ENCODE measurements at places on chromosomes 1 and 21.

- no peak for DNase-seq
These were observed 24.1 kb downstream of the GPR3 start for GRCh38 chr1:27416387-27417111.

DNA sequence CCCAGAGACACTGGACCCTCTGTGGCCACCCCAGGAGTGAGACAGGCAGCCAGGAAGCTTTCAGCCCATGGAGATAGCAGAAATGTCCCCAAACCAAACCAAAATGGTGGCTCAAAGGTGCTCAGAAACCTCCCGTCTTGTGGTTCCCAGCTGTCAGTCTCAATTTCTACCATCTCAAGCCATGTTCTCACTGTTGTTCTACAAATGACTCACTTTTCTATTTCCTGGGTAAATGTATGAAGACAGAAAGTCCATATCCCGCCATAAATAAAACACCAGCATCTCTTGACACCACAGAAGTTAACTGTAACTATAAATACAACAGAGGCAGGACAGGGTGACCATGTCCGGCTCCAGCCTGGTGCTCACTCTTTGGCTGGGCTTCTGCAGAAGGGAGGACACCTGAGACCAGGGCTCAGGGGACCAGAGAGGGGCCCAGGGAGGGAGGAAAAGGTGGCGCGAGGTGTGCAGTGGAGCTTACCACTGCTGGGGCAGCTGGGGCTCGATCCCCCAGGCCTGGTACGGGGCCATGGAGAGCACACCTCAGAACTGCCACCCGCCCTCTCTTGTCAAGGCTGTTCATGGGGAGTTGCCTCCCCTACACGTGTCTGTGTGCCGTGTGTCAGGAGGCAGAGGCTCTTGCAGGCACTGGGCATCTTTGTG is 43.6 kb downstream of the EPHB2 start:
- no peak for DNase-seq

DNA sequence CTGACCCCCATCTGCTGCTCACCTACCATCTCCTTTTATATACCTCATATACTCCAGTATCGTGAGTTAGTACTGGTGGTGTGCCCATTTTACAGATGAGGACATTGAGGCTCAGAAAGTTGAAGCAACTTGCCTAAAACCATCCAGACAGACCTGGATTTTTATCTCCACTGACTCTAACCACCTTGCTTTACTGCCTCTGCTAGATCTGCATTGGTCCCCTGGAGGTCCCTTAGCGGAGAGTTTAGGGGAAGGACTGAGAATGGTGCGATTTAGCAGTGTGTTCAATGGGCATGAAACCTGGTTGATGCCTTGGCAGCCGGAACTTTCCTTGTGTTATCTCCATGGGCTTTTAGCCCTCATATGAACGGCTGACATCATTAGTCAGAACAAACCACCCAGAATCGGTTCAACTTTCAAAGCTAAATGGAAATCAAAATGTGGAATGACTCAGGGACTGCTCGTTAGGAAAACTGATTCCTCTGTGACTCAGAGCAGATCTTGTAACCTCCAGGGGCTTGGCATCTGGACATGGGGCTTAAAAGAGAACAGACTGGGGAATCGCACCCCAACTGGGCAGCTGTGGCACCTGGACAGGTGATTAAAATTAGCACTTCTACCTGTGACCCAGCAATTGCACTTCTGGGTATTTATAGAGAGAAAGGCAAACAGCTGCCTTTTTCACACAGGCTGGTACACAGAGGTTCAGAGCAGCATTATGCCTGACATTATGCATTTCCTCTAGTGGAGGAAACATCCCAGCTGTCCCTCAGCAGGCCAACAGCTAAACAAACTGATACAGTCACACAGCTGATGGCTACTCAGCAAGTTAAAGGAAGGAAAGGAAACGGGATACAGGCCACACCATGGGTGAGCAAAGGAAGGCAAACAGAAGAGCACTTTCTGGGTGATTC is 25.3 kb downstream of the TMEM51 start:
- DNase-seq: no peak

- no peak for DNase-seq
These were observed 7.0 kb upstream of the LIN28A start for GRCh38 chr1:26403656-26404055.

DNA sequence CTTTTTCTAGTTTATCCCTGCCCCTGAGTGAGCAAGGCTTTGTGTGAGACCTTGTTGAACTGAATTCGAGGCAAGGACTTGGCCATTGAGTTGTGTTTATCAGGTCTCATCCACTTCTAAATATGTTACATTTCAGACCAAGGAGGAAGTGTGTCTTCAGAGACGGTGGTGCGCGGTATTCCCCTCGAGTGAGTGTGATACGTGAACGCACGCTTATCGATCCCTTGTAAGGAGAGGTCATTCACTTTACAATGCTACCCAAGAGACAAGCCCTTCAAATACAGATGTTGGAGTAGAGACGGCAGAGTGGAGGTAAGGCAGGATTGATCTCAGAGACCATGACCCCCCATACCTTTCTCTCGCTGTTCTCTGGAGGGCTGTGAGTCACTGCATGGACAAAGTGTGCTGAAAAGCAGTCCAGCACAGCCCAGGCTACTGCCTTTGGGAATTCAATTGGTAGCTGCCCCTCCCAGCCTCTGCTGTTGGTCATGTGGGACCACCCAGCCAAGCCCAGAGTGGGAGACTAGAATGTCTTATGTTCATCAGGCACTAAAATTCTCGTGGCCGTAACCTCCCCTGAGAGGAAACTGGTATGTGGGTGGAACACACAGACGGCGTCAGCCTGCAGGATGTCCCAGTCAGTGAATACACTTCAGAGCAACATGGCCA is 16.3 kb upstream of the MTARC1 start:
- no peak for DNase-seq

DNA sequence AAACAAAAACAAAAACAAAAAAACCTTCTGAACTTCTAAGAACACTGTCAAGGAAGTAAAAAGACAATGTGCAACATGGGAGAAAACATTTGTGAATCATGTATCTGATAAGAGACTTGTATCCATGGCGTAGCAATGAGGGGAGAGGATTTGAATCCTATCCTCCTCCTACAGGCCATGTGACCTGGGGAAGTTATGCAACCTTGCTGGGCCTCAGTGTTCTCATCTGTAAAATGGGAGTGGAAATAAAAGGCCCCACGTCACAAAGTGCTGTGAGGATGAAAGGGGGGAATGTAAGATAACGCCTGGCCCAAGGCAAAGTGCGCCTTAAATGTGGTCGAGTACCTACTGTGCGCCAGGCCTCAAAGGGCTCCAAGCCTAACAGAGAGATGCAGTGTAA is 83.7 kb downstream of the DISP3 start:
- no peak for DNase-seq

DNA sequence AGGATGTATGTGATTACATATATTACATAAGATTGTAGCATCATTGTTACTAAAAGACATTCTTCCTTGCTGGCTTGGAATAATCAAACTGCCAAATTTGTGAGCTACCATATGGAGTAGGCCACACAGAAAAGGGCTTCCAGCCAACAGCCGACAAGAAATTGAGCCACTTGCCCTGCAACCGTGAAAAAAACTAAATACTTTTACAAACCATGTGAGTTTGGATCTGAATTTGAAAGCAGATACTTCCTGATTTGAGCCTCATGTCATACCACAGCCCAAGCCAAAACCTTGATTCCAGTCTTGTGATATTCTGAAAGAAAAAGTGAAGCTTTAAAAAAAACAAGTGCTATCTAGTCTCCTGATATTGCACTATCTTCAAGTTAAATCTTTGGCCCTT is 55.6 kb upstream of the PRMT6 start:
- DNase-seq: no peak

- no peak for DNase-seq
These were observed 7.2 kb downstream of the PRDM2 start for GRCh38 chr1:13707164-13707563.

GRCh38 chr1:48869116-48869893 is 92.6 kb upstream of the BEND5 start:
- DNase-seq: no peak

- DNase-seq: no peak
These were observed 604.8 kb upstream of the CXADR start for GRCh38 chr21:16908077-16908476.

DNA sequence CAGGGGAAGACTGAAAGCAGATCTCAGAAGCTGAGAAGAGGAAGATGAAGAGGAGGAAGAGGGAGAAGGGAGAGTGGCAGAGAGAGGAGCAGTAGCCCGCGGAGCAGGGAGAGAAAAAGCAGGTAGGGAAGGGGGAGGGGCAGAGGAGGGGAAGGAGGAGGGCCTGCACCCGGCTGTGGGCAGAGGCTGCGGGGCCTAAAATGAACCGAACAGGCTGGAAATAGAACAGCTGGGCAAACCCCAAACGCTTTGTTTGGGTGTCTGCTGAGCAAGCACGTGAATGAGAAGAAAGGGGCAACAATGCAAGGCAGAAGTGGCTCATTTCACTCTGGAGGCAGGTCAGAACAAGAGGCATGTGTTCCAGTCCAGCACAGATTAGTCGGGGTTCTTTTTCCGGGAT is 33.5 kb downstream of the KCNC4 start:
- DNase-seq: no peak

DNA sequence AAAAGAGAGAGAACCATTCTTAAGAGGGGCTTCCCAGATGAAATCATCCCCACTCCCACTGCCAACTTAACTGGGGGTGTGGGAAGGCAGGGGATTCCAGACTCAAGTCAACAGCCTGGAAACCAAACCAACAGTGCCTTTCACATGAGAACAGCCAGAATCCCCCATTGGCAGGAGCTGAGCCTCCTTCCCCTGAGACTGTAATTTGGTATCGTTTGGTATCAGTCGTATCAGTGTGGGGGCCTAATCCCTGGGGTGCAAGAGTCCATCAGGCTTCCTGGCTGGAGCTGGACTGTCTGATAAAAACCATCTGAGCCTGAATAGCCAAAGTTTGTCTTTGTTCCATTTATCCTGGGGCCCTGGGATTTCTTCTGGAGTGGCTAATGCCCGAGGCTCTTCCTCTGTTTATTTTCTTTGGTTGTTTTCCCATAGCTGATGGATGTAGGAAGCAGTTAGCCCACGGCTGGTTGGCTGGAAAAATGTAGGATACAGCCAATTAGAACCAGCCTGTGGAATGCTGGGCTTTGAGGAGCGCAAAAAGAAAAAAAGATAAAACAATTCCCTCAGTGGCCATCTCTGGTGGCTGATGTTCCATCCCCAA is 84.6 kb downstream of the LAMC2 start:
- DNase-seq: no peak

DNA sequence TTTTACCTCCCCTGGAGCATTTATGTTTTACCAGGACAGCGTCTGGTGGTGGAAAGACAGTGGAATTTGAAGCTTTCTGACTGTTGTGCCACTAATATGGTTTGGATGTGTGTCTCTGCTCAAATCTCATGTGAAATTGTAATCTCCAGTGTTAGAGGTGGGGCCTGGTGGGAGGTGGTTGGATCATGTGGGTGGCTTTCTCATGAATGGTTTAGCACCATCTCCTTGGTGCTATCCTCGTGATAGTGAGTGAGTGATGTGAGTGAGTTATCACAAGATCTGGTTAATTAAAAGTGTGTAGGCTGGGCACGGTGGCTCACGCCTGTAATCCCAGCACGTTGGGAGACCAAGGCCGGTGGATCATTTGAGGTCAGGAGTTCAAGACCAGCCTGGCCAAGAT is 23.7 kb downstream of the PHLDA3 start:
- DNase-seq: no peak

- DNase-seq: no peak
These were observed 331.6 kb upstream of the ADAMTS5 start for GRCh38 chr21:27298465-27298864.

GRCh38 chr1:115182012-115182715 is 92.9 kb upstream of the TSPAN2 start:
- DNase-seq: no peak

DNA sequence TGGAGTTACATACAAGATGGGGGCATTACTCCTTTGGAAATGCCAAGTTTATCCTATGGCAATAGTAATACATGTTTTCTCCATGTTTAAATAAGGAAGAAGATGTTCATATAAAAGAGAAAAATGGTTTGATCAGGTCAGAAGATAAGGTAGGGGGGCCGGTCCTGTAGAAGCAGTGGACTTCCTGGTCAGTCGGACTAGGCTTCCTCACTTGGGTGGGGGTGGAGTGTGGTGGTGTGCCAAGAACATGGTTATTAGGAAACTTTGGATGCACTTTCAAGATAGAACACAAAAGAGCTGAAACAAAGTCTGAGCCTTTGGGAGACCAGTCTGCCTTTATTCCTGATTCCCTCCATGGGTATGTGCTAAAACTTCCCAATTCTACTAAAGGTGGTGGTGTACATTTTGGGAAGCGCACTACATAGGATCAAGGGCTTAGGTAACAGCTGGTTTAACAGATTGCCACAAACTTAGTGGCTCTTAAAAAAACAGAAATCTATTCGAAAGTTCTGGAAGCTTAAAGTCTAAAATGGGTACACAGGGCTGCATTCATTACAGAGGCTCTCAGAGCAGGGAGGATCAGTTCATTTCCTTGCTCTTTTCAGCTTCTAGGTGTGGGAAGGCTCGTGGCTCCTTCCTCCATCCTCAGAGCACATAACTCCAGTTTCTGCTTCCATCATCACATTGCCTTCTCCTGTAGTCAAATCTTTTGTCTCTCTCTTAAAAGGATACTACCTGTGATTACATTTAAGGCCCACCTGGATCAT is 64.6 kb downstream of the KDM1A start:
- DNase-seq: no peak

DNA sequence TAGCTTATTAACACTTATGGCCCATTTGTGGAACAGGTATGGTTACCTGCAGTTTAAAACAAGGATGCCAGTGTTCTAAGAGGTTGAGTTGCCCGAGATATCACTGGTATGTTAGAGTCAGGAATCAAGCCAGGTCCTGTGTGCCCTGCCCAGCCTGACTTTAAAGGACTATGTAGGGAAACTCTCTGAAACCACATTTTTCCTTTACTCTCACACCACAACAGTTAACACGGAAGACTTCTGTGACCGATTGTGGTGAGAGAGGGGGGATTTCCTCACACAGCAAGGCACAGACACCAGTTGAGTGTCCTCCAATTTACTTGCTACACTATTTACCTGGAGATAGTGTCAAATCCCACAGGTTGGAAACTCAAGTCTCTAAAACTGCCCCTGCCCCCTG is 47.8 kb downstream of the UCK2 start:
- no peak for DNase-seq

DNA sequence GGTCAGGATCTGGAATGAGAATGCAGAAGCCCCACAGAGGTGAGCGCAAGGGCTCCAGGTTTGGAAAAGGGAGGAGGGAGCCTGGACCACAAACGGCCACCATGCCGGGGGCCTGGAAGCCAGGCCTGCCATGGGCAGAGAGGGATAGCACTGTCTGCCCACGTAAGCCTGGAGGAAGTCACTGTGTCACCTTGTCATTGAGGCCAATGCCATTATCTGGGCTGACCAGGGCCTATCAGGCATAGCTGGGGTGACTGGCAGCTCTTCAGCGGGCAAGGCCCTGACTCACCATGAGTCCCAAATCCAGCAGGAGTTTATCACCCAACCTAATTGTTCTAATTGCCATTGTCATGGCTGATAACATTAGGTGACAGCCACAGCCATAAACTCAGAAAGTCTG is 84.6 kb downstream of the MATN1 start:
- no peak for DNase-seq

DNA sequence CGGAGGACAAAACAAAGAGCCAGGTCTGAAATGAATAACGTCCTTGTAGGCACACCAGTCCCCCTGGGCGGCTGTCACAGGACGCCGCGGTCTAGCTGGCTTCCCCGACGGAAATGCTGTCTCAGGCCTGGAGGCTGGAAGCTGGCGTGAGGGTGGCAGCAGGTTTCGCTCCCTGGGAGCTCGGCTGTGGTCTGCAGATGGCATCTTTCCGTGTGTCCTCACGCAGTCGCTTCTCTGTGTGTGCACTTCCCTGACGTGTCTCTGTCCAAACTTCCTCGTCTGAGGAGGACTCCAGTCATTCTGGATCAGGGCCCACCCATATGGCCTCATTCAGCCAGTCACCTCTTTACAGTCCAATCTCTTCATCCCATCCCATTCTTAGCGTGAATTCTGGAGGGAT is 14.2 kb downstream of the TNFRSF14 start:
- DNase-seq: no peak
